Right cardiac atrium (tissue), 5 donors: ENCODE measurements at places on chromosomes 6 and 20.
A peak's percentile ranks its signal among the peaks of the same experiment; 100 is the strongest.

DNA sequence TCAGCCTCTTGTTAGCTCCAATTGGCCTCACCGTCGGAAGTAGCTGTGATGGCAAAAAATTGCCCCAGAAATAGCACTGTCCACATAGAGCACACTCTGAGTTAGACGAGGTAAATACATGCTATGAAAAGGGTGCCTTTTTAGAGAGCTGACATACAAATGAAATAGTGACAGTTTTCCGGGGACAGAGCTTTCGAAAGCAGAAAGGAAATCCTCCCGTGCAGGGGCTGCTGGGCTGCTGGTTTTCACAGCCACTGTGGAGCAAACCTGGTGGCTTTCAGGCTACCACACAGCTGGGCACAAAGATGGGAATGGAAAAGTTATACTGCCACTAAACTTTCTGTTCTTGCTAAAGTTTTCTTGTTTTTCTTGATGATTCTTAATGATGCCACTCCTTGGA lies 8.3 kb downstream of the SLPI start:
- no peak for DNase-seq

- DNase-seq, result no peak
These were observed 55.4 kb upstream of the BMP2 start for GRCh38 chr20:6711951-6712649.

DNA sequence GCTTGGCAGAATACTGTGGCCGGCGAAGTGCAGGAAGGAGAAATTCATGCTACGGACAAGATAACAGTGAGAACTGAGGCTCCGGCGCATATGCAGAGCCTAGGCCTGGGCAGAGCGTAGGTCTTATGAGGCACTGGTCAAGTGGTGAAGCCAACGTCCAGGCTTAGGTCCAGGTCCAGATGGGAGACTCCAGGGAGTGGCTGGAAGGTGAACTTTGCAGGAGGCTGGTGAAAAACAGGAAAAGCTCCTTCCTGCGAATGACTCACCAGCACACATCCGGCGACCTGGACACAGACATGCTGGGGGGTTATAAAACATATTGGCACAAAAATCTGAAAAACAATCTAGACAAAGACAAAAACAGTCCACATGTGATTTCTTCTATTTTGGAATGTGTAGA lies 15.4 kb downstream of the C6orf141 start:
- DNase-seq, result no peak

DNA sequence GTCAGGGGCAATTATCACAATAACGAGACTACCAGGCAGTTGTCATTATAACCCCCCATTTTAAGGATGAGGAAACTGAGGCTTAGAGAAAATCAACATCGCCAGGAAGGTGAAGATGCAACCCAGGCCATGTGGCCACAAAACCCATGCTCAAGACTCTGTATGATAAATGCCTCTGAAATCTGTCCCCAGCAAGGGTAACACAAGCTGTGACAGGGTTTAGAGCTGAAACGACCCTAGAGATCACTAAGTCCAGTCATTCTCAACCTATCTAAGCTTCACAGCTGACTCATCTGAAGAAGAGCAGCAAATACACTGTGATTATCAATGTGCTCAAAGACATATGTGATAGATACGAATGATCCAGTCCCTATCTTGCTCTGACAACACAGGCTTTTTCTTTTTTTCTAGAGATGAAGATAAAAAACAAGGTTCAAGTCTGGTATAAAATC lies 47.0 kb downstream of the ARHGAP18 start:
- no peak for DNase-seq

- peak; percentile 77 for DNase-seq
These were observed 51.0 kb upstream of the TCF21 start for GRCh38 chr6:133837801-133838349.

DNA sequence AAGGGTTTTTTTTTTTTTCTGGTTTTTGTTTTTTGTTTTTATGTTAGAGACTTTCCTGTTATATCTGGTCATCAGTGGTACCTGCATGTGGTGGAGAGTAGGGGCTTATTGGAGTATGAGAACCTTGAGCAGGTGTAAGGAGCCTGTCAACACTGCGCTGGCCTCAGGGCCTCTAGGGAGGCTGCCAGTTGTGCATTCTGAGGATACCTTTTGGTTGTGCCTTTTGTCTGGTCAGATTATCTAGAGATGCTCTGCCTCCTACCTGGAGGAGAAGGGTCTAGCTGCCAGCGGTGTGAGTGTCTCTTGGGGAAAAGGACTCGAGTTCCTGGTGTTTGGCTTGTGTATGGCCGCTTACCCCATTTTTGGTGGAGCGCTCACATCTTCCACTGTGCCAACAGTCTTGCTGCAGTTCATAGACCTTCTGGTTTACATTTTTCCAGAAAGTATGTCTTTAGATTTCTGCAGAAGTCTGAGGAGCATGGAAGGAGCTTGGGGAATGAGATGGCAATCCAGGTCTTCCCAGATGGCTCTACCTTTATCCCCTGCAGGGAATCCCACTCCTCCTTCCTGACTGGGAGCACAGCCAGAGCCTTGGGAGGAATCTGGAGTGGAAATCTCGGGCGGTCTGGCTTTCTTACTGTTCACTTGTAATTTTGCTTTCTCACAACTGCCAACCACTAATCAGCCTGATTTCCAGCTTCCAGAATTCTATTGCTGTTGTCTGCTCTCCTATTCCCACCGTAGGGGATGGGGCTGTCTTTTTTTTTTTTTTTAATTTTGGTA lies 49.9 kb downstream of the PTPN1 start:
- no peak for DNase-seq

DNA sequence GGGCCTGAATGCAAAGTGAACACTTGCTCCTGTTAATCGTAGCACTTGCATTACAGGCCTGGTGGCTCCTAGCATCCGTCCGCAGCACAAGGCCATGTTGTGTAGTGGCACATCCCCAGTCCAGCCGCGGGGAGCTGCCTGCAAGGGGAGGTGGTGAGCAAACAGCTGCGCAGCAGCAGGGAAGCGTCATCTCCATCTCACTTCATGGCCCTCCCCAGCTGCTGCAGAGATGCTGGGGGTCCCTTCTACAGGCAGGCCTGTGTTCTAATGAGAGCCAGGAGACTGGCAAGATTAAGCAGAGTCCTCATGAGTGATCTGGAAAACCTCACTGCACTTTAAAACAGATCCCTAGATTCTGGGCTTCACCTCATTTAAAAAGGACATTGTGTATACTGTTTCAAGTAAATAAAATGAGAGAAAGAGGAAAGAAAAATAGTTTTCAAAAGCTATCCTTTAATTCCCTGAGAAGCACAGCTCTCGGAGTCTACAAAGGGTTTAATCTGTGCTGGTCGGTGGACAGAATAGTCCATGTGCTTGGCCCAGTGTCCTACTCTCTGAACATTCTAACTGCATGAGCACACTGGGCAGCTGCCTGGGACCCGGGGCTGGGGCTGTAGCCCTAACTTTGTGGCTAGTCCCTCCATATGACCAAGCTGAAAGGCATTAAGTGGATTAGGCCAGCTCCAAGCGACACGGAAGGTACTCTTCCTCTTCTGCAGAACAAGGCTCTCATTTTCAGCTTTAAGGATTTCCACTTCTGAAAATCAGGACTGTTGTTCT lies 125.8 kb downstream of the LY86 start:
- peak; percentile 51 for DNase-seq

DNA sequence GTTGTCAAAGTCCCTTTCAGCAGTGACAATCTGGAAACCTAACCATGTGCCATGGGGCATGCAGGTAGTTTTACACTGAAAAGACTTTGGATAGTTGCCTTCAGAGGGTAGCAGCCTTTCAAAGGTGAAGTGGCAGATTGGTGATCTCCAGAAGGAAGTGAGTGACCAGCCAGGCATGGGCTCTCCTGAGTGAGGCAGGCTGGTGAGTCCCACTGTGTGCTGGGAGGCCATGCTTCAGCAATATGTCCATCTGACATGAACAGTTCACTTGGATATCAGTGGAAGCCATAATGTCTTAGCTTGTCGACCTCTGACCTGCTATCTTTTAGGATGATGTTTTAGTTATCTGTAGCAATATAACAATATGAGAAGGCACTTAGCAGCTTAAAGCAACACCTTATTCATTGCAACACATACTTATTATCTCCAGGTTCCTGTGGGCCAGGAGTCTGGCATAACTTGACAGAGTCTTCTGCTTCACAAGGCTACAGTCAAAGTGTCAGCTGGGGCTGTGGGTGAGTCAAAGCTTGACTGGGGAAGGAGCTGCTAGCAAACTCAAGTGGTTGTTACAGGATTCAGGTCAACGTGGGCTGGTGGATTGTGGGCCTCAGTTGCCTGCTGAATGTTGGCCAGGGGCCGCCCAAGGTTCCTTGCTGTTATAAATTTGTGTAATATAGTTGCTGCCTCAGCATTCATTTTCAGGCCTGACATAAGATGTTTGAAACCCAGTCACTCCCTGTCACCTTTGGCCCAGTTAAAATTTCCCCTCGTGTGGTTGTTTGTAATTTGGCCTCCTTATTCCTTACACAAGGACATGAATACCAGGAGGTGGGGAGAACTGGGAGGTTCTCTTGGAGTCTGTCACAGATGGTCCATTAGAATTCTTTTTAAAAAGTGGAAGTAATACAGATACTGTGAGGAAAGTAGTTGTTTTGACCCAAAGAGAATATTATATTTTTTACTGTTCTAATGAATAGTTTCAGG lies 100.2 kb downstream of the UST start:
- DNase-seq, result no peak

DNA sequence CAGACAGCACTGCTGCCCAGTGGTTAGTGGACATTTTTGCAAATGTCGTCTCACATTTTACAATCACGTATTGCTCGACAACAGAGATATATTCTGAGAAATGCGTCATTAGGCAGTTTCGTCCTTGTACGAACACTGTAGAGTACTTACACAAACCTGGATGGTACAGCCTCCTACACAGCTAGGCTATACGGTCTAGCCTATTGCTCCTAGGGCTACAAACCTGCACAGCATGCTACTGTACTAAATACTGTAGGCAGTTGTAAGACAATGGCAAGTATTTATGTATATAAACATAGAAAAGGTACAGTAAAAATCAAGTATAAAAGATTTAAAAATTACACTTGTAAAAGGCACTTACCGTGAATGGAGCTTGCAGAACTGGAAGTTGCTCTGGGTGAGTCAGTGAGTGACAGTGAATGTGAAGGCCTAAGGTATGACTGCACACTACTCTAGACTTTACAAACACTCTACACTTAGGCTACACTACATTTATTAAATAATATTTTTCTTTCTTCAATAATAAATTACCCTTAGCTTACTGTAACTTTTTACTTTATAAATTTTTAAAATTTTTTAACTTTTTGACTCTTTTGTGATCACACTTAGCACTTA lies 43.1 kb downstream of the ALDH5A1 start:
- no peak for DNase-seq

DNA sequence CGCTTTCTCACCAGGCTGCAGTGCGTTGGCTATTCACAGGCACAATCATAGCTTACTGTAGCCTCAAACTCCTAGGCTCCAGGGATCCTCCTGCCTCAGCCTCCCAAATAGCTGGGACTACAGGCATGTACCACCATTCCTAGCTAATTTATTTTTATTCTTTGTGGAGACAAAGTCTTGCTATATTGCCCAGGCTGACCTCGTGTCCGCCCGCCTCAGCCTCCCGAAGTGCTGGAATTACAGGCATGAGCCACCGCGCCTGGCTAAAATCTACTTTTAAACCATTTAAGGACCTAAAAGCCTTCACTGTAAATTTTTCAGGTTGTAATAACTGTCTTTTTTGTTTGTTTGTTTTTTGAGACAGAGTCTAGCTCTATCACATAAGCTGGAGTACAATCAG lies 15.2 kb downstream of the SAMHD1 start:
- no peak for DNase-seq

DNA sequence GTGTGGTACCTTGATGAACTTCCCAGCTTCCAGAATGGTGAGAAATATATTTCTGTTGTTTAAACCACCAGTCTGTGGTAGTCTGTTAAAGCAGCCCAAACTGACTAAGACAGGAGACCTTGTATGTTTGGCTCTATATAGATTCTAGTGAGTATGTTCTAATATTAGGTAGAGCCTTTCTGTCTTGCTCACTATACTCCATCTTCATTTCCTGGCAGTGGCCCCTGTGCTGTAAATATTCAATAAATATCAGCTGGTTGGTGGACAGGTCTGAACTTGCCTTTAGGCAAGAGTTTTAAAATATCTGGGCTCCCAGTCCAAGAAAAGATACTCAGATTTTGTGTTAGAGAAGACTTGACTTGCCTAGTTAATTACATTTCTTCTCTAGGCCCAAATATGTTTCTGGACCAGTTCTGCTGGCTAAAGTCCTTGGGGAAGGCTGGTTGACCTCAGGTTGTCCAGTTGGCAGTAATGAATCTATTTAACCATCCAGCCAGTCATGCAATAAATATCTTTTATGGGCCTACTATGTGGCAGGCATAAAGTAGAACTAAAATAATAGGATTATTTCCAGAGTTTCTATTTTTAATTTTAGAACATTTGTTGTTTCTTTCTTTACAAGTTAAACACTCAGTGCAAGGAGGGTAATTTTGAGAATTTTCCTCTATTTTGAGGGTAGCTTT lies 22.3 kb downstream of the PPP1R14C start:
- DNase-seq, result no peak

DNA sequence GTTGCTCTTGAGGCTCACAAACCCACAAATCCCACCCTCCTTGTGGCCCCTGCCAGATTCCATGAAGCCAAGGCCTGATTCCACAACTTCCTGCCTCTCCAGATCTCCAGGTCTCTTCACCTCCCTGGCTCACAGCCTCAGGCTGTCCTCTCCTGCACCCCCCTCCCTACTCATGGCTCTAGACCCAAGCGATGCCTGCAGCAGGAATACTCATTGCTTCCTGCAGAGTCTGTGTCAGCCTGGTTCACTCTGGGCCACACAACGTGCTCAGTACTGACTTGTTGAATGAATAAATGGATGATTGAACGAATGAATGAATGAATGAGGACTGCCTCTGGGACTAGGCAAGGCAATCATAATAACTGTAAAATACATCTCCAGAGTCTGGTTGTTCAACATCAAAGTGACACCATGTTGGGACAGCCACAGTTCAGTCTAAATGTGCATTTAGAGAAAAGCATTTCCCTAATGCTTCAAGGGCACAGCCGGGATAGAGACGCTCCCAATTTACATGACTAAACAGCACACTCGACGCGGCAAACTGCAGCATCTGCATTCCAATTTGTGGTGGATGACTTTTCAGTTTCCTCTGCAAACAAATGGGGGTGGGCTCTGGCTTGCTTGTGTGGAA lies 139.9 kb downstream of the GRM4 start:
- DNase-seq, result no peak

GRCh38 chr6:32439602-32440214 lies at the start of gene HLA-DRA:
HLA-DRA (plus strand) TSS chr6:32439887; CDS start chr6:32439951, 64 bp downstream.
- DNase-seq, result no peak

GRCh38 chr6:133648581-133648980 lies 240.3 kb upstream of the TCF21 start:
- no peak for DNase-seq

GRCh38 chr6:75101896-75102295 lies 104.0 kb downstream of the COL12A1 start:
- DNase-seq, result no peak
